A673 (cell line): ENCODE measurements at places on chromosomes 2 and 18. TPM values are rescaled to one million over a fixed set of nuclear protein-coding genes. Genes with fewer than 3 reads are reported as not detected.

DNA sequence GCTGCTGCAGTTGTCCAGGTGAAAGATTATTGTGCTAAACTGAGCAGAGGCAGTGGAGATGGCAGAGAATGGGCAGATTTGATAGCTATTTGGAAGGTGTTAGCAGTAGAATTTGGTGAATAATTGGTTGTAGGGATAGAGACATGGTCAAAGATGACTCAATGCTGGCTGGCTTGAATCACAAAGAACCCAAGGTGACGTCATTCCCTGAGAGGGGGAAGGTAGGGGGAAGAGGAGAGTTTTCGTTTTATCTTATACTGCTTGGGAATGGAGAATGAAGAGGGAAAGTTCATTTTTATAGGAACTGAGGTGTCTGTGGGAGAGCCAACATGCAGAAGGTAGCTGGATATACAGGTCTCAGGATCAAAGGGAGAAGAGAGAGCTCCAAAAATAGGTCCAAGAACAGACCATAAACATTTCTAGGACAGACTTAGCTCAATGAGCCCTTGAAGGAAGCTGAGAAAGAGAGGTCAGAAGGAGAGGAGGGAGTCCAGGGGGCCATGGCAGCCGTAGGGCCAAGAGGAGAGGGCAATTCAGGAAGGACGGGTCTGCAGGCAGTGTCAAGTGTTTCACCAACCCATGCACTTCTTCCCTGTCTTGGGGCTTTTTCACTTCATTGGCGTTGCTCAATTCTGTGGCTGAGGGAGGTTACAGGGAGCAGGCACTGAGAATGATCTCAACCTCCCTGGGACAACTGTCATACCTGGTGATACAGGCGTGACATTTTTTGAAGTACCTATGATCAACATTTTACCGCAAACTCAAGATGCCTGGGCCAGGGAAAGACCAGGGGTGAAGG, 281.3 kb downstream of the TDRD15 start:
- peak; percentile 21 for DNase-seq

DNA sequence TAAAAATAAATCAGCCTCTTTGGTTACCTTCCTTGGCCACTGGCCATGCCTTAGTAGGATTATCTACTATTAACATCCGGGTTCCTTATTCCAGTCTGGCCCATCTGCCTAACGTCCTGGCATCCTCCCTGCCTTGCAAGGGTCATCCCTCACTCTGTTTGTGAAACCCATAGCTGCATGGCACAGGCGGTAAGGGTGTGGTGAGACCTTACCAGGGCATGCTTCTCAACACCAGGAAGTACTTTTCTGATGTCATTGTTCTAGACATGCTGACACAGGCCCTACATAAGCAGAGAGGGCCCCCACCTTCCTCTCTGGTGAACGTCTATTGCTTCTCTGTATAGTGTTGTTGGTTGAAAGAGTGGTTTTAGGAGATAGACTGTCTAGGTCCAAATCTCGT, 296.8 kb upstream of the SPRED2 start:
- DNase-seq: no peak

DNA sequence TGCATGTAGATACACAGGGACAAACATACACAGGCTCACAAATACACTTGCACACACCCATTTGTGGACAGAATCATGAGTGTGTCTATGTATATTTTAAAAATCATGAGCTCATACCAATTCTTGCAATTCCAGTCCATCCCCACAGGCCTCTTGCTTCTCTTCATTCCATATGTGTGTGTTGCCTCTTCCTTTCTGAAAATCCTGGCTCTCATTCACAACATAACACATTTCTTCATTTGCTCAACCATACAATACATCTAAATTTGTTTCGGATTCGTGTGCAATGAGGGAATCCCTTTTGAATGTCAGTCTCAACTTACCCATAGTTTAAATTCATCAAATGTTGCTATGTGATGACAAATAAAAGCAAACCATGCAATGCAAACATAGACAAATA, 51.4 kb downstream of the GNAL start:
- no peak for DNase-seq

DNA sequence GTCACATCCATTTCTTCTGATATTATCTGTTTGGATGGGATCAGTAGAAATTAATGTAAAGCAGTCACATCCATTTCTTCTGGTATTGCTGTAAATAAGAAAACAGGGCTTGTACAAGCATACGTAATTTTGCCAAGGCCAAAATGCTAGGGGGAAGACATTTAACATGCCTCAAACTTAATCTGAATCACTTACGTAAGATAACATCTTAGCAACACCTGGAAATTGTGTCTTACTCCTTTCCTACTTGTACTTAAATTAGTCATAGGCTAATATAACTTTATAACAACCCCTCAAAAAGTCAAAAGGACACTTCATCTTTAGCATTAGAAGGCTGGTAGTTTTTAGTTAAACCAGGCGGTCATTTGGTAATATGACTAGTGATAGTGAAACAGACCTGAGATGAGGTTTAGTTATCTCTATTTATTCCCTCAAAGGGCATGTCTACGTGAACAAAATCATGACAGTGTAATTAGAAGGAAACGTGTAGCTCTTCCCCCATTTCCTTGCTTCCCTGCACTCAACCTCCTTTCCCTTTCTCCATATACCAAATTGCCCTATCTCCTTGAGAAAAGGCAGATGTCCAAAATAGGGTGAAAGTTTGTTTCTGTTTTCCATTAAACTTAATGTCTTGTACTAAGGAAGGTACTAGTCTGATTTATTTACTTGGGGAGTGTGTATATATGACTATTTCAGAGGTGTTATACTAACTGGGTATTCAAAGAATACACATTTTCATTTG, 99.3 kb upstream of the FZD5 start:
- no peak for DNase-seq

GRCh38 chr18:28007841-28008240, 169.1 kb downstream of the CDH2 start:
- DNase-seq: no peak

- no peak for DNase-seq
These were observed 60.8 kb downstream of the KIF5C start for GRCh38 chr2:148935791-148936190.

DNA sequence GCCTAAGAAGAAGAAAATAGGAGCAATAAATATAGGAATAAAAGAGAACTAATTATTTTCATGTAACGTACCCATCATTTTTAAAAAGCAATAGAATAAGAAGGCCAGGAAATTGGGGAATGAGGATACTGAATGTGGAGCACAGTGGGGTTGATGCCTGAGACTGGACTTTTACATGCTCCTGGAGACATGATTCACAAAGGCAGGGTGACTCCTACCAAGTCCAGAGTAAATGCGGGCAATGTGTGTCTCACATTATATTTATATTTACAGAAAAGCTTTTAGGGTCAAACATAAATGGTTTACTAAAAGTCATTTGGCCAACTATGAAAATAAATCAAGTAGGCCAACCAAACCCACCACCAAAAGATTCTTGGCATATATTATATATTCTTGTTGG, 87.9 kb upstream of the COL5A2 start:
- no peak for DNase-seq

DUSP19 gene
- total RNA-seq: 5.2 and 6.4 TPM in 2 replicates

- DNase-seq: no peak
These were observed 33.9 kb downstream of the RBMS1 start for GRCh38 chr2:160459538-160460332.

GRCh38 chr2:85236084-85236483, 91.7 kb downstream of the TGOLN2 start:
- no peak for DNase-seq

GRCh38 chr2:40396124-40396523, 55.8 kb downstream of the SLC8A1 start:
- DNase-seq: no peak

ZSWIM2 gene
- total RNA-seq: not detected in 2 replicates

DNA sequence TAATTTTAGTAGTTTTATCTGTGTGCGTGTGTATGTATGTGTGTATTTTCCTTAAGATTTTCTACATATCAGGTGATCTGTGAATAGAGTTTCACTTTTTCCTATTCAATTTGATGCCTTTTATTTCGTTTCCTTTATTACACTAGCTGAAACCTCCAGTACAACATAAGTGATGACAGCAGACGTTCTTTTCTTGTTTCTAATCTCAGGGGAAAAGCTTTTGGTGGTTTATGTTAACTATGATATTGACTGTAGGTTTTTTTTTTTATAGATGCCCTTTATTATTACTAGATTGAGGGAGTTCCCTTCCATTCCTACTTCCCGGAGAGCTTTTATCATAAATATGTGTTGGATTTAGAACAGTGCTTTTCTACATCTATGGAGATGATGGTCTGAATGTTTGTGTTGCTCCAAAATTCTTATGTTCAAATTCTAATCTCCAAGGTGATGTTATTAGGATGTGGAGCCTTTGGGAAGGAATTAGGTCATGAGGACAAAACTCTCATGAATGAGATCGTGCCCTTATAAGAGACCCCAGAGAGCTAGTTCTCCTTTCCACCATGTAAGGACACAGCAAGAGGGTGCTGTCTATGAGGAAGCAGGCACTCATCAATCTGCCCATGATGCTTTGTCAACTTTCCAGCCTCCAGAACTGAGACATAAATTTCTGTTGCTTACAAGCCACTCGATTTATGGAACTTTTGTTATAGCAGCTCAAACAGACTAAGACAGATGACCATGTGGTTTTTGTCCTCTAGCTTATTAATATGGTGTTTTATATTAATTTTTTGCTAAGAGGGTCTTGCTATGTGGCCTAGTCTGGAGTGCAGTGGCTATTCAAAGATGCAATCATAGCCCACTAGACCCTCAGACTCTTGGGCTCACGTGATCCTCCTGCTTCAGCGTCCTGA, 5.9 kb upstream of the RHBDD1 start:
- no peak for DNase-seq

DNA sequence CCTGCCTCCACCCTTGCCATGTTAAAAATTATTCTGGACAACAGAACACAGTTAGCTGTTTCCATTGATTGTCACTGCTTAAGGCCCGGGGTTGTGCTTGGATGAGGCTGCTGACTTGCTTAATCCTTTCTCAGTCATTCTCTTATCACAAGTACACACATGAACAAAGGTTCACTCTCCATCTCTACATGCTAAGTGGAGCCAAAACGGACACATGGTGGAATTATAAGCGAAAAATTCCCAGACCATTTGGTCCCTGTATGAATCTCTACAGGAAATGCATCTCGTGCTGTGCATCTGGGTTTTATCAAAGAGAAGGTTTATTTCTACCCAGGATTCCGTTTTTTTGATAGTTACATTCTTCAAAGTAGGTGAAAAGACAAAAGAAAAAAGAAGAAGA, 177.5 kb upstream of the ETAA1 start:
- DNase-seq: no peak

GRCh38 chr2:20229322-20230113, 4.6 kb upstream of the SDC1 start:
- DNase-seq: no peak

DNA sequence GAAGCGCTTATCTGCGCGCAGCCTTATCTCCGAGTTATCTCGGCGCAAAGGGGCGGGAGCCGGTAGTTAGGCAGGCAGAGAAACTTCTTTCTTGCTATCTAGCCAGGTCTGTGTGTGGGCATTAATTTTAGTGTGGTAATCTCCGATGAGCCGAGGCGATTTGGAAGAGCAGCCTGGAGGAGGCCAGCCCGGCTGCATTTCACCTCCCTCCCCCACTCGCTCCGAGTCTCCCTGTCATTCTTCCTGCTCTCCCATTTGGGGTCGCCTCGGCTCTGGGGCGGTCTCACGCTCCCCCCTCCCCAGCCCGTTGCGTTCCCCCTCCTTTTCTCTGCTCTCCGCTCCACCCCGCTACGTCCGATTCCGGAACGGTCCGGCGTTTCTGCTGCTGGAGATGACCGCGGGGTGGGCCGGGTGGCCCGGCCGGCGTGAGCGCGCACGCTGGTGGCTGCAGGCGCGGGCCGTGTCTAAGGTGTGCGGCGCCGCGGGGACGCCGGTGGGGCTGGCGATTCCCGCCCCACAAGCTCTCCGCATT, 566 bp downstream of the GATA6 start:
- DNase-seq: peak; percentile 60

DNA sequence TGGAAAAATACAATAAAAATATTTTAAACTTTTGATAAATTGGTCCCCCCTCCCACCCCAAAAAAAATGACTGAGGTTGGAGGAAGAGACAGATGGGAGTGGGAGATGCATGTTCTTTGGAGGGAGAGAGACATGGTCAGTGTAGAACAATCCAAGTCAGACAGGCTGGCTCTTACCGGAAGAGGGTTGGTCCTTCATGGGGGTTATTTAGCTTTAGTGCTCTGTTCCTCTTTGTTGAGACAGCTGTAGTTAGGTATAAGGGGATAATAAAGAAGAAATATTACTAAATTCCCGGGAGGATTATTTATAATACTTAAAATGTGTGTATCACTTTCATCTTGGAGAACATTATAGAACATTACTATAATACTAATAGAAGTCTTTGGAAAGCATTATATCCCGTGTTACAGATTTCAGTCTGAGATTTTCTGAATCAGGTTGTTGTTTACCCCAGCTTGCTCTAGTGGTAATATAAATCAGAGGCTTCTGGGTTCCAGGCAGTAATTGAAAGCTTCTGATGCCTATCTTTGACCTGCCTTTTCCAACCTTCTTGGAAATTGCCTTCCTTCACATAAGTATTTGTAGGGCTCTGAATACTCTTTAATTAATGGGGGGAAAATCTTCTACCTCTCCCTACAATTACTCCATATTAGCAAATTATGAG, 87.7 kb downstream of the SPTBN1 start:
- DNase-seq: no peak

DNA sequence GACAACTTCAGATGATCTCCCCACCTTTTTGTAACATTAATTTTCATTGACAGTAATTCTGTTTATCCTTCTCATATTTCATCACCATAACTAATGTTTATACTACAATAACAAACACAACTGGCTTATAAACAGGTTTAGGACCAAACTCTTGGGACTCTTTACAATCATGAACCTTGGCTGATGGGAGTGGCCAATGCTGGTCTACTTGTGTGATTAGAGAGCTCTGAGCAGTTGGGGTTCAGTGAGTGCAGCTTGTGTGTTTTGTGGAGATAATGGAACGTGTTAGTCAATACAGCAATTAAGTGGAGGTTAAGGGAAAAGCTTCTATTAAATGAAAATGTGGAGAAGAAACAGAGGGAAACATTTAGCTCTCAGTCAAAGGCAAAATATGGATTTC, 207.1 kb downstream of the SPAG16 start:
- no peak for DNase-seq

- DNase-seq: no peak
These were observed 34.0 kb downstream of the BMPR2 start for GRCh38 chr2:202410092-202410491.

DNA sequence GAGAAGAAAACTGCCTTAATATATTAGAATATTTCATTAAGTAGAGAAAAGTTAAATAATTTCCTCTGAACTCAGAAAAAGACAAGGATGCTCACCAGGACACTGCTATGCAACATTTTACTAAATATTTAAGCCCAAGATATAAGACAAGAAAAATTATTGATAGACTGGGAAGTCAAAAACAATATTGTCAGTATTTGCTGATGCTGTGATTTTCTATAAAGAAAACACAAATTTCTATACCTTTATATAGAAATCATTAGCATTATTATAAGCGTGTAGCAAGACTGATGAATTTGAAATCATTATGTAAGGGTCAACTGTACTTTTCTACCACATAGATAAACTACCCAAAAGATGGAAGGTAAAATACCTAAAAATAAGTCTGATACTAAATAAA, 451.0 kb downstream of the RNF144A start:
- no peak for DNase-seq

RAD51AP2 gene
- total RNA-seq: 0.13 and 0.24 TPM in 2 replicates

- DNase-seq: no peak
These were observed 183.0 kb downstream of the PHLPP1 start for GRCh38 chr18:62898359-62898758.

- no peak for DNase-seq
These were observed 20.2 kb upstream of the MRO start for GRCh38 chr18:50839996-50840395.
